Hindlimb muscle (tissue), 1 donor: ENCODE measurements at places on chromosomes 13 and 19. TPM values are rescaled to one million over a fixed set of nuclear protein-coding genes. Genes with fewer than 3 reads are reported as not detected.

DNA sequence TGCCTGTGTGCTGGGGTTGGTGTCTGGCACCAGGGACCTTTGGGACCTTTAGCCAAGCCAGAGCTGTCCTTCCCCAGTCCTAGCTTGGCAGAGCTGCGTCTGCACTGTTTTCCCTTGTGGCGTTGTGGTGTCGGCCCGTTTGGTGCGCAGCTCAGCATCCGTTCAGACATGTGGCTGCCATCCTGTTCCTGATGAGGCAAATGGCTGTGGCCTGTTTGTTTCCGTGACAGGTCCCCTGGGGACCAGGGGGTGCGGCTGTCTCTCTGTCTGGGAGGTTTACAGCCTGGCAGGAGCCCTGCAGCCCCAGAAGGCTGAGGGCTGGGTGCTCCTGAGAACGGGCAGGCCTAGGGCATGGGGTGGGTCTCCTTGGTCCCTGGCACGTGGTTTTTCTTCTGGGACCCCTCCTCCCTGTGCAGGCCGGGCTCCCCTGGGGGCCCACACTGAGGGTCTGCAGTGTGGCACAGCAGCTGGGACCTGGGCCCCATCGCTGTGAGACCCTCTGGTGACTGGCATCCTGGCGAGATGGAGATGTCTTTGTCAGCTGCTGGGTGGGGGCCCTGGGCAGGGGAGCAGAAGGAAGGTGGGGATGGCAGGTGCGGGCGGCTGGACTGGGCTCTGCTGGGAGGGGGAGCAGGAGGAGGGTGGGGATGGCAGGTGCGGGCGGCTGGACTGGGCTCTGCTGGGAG lies 4.0 kb downstream of the SPPL2B start:
- DNase-seq = no peak

- DNase-seq = no peak
Measured at GRCh38 chr19:2149980-2150793, 1.2 kb downstream of the AP3D1 start.

DNA sequence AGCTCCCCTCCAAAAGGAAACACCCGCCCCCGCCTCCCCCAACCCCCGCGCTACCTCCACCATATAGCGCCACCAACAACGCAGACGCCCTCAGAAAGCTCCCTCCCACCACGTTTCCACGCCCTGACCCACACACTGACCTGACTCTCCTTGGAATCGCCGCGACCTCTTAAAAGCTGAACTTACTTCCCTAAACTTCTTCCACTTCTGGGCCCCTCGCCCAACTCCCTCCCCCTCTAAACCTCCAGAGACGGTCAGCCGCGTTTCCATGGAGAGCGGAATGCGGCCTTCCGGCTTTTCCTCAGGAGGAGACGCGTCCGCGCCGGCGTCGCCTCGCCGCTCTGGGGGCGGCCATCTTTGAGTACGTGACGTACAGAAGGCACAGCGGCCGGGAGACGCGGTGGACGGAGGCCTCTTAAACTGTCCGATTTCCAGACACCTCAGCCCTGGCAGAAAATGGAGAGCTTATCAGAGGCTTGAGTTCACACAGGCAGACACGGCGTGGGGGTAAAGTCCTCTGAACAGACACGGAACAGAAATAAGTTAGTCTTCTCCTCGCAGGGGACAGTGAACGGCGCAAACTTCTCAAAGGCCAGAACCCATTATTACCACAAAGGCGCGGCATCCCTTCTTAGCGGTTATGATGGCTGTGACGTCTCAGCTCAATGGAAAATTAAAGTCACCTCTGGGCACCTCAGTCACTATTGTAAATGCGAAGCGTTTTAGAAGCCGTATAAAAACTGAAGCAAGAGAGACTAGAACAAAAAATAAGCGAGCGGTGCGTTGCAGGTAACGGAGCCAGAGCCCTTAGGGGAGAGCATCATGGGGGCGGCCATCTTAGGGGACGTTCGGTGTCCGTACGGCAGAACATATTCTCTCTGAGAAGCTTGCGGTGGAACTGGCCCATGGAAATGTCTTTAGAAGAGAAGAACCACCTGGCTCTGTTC lies at the start of gene ZNF432:
Gene ZNF432, minus strand, starts transcription at position 284 of the 947 bp plus-strand sequence. CDS start 1,970 bp downstream, outside the sequence.
- DNase-seq = peak; percentile 97

The CGB3 gene
- not detected for polyA plus RNA-seq

- no peak for DNase-seq
Measured at GRCh38 chr13:43666403-43666802, 120.4 kb downstream of the ENOX1 start.
